Cerebellum (tissue), 4 donors: ENCODE measurements at places on chromosomes 6 and 20. TPM values are rescaled to one million over a fixed set of nuclear protein-coding genes. Genes with fewer than 3 reads are reported as not detected.

LY6G6F gene
- 0.36 TPM for total RNA-seq

MUCL3 gene
- not detected for total RNA-seq

LY6G6D gene
- not detected for total RNA-seq

TDRD6 gene
- 1.9 TPM for total RNA-seq

FAM162B gene
- total RNA-seq: 1.4 TPM

DDO gene
- 0.45 TPM for total RNA-seq

WFDC10B gene
- not detected for total RNA-seq

GGTLC1 gene
- not detected for total RNA-seq

SLC17A9 gene
- total RNA-seq: 0.36 TPM

SHLD1 gene
- 3.2 TPM for total RNA-seq

HCK gene
- 2.6 TPM for total RNA-seq

CPXM1 gene
- 19.9 TPM for total RNA-seq

KIF25 gene
- total RNA-seq: 0.64 TPM

REM1 gene
- total RNA-seq: not detected

DNA sequence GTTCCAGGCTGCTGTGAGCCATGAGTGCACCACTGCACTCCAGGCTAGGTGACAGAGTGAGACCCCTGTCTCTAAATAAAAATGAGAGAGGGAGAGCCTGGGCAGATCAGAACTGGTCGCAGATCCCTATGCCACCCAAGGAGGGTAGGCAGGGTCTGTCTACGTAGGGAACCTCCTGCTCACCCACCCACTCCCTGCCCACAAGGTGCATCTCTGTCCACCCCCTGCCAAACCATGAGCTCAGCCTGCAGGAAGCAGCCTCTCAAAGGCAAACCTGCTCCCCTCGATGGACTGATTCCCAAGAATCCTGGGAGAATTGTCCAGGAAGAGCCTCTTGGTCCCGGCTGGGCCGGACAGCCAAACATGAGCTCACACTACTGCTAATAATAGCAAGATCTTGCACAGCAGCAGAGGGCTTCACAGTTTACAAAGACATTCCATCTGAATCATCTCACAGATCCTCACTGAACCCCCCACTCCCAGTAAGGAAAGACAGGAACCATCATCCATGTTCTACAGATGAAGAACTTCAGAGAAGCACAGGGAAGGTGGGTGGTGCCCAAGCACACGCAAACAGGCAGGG, 27.8 kb upstream of the TLDC2 start:
- DNase-seq: no peak

DNA sequence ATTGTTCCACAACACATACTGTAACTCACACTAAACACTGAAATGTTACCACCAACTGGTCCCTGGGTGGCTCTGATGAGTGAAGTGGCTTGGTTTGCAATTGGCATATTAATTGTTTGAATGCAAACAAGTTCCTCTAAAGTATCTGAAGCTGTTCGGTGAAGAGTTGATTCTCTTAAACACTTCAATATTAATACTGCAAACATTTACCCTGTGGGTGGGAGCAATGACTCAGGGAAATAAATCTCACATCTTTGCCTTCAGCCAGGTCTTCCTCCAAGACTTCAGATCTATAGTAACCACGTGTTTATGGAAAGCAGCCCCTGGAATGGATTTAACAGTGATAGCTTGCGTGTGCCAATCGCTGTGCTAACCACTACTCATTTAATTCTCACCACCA, 176.0 kb downstream of the MAFB start:
- DNase-seq: no peak

DNA sequence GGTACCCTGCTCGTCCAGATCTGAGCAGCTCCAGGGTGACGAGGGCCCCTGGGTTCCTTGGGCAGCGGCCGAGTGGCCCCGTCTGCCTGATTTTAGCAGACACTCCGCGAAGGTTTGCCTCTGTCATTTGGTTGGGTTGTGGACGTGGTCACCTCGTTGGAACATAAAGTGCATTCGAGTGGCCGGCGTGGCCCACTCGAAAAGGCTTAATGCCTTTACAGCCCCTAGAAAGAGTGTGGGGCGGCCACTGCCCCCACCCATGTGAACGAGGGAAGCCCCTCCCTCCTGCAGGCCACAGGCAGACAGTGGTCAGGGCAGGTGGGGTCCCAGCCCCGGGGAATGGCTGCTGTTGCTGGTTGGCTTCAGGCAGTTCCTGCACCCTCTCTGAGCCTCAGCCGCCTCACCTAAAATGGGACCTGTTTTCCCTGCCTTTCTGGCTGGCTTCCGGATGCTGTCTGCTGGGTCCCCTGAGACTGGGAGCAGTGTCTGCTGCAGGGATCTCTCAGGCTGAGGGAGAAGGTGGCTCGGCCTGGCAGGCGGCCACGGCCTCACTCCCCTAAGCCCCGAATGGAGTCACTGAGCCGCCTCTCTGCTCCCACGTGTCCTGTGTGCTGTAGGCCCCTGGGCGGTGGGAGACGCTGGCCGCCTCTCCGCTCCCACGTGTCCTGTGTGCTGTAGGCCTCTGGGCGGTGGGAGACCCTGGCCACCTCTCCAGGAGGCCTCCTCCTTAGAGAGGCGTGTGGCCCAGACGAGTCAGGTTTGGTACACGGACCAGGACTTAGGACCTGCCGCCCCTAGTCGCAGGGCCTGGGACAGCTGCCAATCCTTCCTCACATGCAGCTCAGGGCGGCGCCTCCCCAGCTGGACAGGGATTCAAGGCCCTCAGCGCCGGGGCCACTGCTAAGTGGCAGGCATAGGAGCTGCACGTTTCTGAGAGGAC, 233.0 kb downstream of the ERMARD start:
- no peak for DNase-seq

DNA sequence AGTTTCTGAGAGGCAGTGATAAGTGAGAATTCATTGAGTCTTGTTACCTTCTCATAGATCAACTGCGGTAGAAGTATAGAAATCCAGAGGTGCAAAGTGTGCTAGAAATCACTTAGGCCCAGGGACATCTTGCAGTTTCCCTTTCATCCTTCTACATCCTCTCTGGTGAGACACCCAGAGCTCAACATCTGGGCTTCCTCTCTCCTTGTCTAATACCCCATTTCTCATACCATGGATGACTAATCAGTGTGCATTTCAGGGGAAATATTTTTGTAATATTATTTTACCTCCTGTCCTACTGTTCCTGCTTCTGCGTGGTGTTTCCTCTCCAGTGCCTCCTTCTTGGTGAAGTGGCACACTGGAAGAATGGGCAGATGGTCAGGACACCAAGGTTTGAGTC, 322.4 kb downstream of the TFAP2B start:
- DNase-seq: no peak

DNA sequence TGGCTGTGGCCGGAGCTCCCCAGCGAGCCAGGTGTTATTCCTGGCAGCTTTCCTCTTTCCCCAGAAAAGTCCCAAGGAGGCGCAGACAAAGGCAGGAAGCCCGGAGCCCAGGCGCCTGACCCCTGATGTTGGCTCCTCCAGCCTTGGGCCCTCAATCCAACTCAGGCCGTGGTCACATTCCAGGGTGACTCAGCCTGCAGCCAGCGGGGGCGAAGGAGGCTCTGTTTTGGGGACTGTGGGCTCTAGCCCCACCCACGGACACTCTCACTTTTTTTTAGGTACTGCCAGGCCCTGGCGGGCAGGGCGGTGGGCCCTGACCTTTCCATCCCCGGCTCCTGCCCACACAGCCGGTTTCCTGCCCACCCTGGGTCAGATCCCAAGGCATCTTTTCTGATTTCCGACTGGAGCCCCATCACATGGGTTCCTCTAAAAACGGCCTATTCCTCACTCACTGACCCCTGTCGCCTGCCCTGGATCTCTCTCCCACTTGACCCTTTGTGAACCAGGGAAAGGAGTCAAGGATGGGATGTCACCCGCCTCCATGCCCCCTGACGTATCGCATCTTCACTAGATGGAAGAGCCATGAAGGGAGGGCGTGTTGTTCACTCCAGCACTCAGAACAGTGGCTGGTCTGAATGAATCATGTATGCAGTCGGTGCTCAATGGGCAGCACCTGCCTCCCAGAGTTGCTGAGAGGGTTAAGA, 5.5 kb downstream of the PTGIS start:
- no peak for DNase-seq

- DNase-seq: no peak
These were observed 3.1 kb upstream of the TLDC2 start for GRCh38 chr20:36872852-36873251.

DNA sequence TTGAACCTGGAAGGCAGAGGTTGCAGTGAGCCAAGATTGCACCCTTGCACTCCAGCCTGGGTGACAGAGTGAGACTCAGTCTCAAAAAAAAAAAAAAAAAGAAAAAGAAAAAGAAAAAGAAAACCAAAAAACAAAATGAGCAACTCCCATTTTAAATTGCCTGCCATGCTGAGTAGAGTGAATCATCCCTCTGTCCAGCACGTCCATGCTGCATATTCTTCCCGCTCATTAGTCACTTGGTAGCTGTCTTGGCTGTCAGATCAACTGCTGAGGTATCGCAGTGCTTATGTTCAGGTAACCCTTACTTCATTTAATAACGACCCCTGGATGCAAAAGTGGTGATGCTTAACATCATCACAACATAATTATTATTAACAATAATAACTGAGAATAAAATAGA, 72.6 kb upstream of the RNF24 start:
- no peak for DNase-seq

- no peak for DNase-seq
These were observed 10.8 kb upstream of the BFSP1 start for GRCh38 chr20:17541996-17542395.

- no peak for DNase-seq
These were observed 45.5 kb downstream of the SGK1 start for GRCh38 chr6:134272374-134272773.

GRCh38 chr20:33162753-33163152, 5.2 kb upstream of the BPIFA2 start:
- DNase-seq: no peak

GRCh38 chr6:54071821-54072340, 39.4 kb upstream of the MLIP start:
- no peak for DNase-seq

- no peak for DNase-seq
These were observed 16.7 kb downstream of the TTK start for GRCh38 chr6:80021131-80021530.

GRCh38 chr6:69866770-69867638, 648 bp downstream of the COL19A1 start:
- DNase-seq: peak; percentile 51

- no peak for DNase-seq
These were observed 277.6 kb downstream of the COL12A1 start for GRCh38 chr6:74928203-74928602.

GRCh38 chr6:2990248-2990931, 9.3 kb upstream of the NQO2 start:
- DNase-seq: no peak

DNA sequence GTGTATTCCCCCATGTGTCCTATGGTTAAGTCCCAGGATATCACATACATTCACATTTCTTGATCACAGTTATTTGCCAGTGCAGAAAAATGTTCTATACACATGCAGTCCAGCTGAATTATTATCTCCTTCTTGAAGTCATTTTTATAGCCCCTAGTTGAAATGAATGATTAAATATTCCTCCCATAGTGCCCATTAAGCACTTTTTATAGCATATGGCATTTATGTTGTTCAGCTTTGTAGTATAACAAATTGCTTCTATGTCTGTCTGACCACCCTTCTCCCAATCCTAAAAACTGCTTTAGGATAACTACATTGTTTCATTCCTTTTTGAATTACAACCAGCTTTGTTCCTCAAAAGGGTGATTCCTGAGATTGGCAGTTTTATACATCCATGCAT, 123.5 kb downstream of the ADGRB3 start:
- no peak for DNase-seq

DNA sequence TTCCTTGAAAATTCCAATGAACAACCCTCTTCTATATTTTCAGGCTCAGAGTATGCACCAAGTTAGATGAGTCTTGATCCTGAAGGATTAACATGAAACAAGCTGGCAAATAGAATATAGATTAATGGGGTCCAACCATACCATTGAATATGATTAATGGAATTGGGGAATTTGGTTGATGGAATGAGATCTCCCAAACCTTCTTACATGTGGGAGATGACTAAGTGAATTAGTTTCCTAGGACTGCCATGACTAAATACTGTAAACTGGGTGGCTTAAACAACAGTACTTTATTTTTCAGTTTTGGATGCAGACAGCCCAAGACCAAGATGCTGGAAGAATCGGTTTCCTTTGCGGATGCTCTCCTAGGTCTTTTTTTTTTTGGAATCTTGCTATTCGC, 347.0 kb downstream of the QKI start:
- DNase-seq: no peak

DNA sequence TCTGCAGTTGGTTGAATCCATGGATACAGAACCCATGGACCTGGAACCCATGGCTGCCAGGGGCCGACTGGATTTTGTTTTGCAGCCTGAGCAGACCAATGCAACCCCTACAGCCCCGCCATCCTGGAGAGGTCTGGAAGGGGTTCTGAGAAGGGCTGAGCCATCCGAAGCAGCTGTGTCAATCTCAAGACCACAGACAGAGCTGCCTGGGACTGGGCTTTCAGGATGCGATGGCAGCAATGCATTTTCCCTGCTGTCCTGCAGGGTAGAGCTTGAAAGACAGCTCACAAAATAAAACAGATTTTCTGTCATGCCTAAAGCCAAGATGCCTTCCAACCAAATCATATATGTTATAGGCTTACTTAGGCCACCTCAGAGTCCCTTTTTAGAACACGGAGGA, 125.8 kb upstream of the NXT1 start:
- DNase-seq: no peak

DNA sequence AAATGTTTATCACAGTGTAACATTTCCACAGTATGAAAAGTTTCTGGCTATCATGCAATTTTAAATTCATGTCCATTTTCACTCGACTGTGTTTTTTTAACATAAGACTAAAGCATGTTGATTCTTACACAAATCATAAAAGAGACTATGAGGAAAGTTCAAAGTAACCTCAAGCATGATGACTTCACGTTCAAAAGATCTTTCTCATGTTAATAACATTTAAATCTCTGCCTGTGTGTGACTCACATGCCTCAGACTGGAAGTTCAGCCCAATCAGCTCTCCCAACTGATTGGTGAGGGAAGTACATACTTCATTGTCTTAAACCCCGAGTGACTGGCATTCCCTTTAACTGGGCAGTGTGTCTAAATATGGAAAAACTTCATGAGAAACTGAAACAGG, 37.4 kb downstream of the ATXN1 start:
- DNase-seq: no peak

DNA sequence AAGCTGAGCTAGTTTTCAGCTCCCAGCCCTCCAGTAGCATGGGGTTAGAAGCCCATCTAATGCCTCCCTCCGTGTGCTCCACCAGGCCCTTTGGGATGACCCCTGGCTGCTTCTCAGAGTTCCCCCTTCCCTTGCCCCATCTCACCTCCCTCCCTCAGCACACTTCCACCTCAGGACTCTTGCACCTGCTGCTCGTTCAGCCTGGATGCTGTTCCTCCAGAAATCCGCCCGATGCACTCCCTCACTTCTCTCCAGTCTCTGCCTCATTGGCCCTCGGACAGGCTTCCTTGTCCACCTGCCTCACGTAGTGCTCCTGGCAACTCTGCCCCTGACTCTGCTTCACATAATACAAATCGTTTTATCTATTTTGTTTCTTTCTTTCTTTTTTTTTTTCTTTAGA, 26.8 kb downstream of the FGD2 start:
- no peak for DNase-seq
